Amygdala (tissue), 56 donors: ENCODE measurements at places on chromosomes 16 and 17.

DNA sequence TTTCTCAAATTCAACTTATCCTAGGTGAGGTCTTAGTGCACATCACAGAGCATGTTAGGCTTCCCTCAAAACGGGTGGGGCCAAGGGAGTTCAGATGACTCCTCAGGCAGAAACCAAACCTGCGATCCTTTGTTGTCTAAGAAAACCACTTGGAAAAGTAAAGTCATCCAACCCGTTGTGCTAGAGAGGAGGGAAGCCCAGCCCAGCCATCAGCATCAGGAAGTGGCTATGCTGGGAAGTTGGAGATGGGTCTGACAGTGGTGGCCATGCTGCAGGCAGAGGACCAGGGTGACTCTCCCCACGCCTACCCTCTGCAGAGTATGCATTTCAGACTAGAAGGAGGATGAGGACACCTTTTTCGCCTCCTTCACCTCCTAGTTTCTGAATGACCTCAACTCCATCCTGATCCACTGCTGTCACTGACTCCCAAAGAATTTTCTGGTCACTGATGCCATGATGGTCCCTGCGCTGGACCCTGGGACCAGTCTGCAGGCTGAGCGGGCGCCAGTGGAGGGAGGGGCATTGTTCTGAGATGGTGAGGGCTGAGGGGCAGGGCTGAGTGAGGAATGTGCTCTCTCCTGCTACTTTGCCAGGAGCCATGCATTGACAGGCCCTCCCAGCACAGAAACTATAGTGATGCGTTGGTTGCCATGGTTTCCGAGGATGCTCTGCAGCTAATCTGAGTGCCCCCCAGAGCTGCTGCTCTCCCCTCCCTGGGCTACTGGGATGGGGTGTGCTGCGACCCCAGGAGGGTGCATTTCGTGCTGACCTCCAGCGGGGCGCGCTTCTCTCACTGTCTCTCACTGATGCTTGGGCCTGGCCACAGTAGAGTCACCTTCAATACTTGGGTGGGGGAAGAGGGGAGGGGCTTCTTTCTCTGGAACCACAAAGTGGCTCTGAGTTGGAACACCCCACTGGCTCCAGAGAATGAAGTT, 20.4 kb downstream of the ALOX12B start:
- DNase-seq = no peak

DNA sequence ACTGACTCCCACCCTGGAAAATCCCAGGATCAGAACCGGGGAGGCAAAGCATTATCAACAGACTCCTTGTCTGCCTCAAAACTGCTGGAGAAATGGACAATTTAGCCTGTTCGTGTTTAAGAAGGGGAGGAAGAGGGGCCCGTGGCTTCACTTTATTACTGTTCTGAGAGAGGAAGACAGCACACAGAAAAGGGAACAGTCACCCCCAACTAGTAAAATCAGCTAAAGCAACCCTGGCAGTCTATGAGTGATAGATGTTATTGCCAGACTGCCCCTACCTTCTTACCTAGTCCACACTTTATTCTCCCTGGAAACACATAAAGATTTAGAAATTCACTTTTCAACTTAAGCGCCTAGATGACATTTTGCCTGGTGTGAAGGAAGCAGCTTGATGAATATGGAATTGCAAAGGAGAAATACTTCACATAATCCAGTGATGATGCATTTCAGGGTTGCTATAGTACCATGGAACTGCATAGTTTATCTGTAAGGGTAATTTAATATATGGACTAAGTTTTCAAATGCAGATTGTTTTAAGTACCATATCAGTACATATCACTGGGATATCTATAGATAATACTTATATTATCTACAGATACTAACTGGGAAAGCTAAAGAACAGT, 36.9 kb upstream of the TRAP1 start:
- DNase-seq = no peak

DNA sequence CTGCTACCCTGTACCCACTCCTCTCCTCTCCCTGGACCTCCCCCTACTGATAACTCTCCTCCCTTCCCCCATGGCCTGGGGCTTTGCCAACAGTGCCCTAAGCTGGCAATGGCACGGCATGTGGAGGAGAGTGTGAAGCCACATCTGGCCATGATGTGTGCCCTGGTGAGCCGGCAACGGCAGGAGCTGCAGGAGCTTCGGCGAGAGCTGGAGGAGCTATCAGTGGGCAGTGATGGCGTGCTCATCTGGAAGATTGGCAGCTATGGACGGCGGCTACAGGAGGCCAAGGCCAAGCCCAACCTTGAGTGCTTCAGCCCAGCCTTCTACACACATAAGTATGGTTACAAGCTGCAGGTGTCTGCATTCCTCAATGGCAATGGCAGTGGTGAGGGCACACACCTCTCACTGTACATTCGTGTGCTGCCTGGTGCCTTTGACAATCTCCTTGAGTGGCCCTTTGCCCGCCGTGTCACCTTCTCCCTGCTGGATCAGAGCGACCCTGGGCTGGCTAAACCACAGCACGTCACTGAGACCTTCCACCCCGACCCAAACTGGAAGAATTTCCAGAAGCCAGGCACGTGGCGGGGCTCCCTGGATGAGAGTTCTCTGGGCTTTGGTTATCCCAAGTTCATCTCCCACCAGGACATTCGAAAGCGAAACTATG, 5.2 kb downstream of the TRAF4 start:
- DNase-seq = no peak

DNA sequence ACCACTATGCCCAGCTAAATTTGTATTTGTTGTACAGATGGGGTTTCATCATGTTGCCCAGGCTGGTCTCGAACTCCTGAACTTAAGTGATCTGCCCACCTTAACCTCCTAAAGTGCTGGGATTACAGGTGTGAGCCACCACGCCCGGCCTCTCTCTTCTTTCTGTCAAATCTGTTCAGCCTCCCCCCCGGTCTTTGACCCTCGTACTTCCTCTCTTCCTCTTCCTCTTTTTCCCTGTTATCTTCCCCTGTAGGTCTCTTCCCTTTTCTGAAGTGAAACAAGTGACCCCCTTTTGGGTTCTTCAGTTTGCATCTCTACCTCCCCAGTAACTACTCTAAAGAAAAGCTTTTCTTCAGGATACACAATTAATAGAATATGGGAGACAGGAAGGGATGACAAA, 31.7 kb upstream of the DHX40 start:
- DNase-seq = no peak

DNA sequence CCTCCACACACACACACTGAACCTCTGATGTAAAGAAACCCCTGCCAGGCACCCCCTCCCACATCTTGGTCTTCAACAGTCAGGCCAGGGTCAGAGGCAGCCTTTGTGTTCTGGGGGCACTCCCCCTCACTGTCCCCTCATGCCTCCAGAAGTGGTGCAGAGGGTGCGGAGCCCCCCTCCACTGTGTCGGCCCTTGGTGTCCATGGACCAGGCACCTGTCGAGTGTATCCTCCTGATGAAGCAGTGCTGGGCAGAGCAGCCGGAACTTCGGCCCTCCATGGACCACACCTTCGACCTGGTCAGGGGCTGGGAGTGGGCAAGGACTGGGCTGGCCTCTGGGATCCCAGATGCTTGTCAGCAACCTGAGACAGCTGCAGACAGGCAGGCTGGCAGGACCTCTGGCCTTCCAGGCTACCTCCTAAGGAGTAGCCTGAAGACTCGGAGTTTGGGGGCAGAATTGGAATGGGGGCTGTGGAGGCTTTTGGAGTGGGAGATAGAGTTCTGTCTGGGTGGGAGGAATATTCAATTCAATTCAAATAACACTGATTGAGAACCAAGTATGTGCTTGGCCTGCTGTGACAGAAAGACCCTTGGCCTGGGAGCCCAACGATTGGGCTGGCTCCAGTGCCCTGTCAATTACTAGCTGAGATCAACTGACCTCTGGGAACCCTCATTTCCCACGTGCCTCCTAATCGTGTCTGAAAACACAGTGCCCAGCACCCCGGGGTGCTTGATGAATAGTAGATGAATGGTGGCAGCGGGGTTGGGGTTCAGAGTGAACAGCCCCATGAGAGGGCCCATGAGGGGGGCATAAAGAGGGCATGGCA, 11.5 kb downstream of the GUCY2D start:
- DNase-seq = no peak

DNA sequence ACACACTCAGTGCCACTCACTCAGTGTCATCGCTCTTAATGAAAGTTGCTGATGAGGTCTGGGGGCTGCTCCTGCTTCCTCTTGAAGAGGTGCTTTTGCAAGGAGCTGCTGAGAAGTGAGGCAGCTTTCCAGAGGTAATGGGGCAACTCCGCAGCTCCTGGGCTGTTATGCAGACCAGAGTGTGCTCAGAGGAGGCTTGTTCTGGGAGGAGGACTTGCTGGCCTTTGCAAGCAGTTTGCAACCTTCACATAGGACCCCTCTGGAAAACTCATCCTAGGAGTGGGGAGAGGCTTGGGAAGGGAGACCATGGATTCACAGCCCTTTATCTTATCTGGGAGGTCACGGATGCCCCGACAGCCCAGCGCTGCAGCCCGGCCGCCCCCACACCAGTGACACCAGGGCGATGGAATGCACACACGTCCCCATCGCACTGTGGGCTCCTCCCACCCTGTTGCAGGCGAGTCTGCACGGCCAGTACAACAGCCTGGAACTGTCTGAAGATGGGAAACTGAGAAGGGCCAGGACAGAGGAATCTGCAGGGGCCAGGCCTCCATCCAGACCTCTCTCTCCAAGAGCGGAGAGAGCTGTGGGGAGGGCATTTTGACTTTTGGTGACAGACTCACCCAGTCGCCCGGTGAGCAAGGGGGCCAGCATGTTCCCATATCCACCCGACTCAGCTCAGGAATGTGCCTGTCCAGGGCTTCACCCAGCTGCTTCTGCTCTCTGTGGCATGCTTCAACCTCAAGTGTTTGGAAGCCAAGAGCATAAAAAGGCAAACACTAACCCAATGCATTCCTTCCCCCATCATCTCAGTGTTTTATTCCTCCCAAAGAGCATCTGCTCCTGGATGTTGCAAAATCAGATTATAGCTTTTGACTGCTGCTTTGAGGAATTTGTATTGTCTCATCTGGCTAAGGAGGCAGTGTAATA, 78.6 kb upstream of the ZNF469 start:
- no peak for DNase-seq

DNA sequence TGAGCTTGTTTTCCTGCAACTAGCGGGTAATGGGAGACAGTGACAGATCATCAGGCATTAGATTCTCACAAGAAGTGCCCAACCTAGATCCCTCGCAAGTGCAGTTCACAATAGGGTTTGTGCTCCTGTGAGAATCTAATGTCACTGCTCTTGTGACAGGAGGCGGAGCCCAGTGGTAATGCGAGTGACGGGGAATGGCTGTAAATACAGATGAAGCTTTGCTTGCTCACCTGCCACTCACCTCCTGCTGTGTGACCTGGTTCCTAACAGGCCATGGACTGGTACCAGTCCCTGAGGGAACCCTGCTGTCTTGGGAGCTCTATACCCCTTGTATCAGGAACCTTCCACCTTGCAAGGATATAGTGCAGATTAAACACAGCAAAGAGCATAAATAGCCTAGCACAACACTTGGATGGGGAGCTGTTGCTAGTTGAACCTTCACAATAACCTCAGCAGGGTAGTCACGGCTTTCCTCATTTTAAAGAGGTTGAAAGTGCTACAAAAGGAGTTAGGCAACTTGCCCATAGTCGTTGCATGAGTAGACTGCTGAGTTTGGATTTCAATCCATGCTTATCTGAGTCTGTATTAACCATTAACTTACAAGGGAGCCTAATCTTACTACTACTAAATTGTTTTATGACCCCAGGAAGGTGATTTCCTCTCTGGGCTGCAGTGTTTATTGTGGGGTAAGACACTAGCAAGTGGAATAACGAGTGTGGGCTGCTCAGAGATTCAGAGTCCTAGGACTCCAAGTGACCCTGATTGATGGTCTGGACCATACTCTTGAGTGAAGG, 156.6 kb upstream of the ZFHX3 start:
- DNase-seq = no peak
